ENCODE measurements at places on chromosomes 1 and 21.

DNA sequence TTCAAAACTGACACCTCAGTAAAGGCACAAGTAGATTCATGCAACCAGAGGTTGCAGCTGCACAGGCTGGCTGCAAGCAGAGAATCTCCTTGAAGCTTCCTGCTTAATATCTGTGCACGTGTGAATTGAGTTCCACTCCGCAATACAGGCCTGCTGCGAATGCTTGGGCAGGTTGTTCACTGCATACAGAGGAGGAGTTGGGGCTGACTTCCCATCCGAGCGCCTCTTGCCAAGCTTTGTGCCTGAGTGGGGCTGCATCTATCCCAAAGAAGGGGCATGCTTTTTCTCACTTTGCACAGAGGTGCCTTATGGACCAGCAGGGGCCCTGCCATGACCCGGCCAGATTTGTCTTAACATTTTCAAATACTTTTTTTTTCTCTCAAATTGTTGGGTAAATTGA is 17.9 kb upstream of the PADI1 start:
- no peak for DNase-seq

DNA sequence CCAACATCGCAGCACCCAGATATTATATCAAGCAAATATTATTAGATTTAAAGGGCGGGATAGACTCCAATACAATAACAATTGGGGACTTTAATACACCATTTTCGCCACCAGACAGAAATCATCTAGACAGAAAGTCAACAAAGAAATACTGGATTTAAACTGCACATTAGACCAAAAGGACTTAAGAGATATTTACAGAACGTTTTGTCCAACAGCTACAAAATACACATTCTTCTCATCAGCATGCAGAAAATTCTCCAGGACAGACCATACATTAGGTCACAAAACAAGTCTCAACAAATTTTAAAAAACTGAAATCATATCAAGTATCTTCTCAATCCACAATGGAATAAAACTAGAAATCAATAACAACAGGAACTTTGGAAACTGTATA is 121.2 kb downstream of the ACBD6 start:
- DNase-seq = no peak

DNA sequence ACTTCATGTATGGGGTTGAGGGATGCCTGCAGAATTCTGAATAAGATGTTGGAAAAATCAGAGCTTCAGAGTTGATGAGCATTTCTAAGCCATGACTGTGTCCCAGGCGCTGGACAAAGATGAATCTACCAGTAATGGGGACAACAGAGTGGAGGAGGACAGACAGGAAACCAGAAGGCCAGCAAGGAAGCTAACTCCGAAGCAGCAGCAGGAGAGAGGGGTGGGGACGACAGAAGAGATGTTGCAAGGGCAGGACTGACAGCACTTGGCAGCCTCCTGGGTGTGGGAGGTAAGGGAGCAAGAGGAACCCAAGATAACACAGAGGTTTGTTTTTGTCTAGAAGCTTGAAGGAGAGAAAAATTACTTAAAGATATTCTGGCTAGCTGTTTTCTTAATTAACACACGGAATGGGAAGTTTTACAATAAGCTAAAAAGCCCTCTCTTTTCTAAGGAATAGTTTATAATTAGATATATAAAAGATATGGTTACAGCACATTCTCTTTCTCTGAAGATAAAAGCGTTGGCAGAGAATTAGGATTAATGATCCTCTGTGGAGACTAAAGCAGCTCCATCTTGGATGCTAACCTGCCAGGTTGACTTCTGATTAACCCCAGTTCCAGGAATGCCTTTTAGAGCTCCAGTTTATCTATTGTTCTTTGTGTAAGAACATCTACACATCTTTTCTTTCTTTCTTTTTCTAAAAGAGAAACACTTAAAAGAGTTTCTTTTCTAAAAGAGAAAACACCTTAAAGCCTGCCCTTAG is 92.7 kb downstream of the TENT5C start:
- no peak for DNase-seq

DNA sequence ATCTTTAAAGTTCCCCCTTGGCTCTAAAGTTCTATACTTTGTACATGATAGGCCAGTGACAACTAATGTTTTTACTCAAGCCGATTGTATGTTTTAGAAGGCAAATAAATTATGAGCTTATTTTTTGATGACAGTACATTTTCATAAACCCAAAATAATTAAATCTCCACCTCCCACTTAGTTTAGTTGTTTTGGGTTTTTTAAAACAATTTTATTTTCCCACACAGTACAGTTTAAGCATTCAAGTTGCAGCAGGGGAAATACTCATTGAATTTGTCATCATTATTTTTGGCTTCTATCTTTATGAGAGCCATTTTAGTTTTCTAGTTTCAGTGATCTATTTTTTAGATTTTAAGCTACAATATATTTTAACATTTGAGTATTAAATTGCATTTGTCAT is 93.6 kb downstream of the OLFML2B start:
- no peak for DNase-seq

DNA sequence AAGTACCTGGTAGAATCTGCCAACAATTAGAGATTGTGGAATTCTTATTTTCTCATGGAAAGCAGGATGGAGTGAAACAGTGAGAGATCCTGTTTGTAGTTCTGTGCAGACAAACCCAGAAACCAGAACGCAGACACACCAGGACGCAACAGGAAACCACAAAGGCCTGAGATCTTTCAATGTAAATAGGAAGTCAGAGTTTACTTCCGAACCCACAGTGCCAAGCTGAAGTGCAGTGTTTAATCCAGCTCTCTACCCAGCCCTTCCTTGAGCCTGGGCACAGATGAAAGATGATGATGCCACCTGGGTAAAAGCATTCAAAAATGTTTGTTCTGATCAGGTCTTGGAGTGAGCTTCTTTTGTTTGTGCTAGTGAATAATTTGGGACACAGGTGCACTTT is 244.2 kb upstream of the HOOK1 start:
- no peak for DNase-seq

- no peak for DNase-seq
Measured at GRCh38 chr1:243910607-243911006, 60.6 kb upstream of the AKT3 start.

DNA sequence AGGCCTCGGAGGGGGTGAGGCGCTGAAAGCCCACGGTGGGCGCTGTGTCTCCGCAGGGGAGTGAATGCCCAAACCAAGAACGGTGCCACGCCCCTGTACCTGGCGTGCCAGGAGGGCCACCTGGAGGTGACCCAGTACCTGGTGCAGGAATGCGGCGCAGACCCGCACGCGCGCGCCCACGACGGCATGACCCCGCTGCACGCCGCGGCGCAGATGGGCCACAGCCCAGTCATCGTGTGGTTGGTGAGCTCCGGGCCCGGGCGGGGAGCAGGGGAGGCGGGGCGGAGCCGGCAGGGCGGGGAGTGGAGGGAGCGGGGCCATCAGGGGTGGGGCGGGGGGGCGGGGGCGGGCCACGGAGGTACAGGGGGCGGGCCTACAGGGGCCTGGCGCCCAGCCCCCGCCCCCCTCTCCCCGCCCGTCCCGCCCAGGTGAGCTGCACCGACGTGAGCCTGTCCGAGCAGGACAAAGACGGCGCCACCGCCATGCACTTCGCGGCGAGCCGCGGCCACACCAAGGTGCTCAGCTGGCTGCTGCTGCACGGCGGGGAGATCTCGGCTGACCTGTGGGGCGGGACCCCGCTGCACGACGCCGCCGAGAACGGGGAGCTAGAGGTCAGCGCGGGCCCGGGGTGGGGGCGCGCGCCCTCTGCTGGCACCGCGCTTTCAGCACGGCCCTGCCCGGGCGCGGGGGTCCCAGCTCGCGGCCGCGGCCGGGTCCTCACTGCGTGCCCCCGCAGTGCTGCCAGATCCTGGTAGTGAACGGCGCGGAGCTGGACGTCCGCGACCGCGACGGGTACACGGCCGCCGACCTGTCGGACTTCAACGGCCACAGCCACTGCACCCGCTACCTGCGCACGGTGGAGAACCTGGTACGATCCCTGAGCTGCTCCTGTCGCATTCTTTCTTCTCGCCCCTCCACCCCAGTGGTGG is 15.9 kb downstream of the ESPN start:
- DNase-seq = no peak

- no peak for DNase-seq
Measured at GRCh38 chr1:60921175-60921574, 161.2 kb upstream of the NFIA start.

DNA sequence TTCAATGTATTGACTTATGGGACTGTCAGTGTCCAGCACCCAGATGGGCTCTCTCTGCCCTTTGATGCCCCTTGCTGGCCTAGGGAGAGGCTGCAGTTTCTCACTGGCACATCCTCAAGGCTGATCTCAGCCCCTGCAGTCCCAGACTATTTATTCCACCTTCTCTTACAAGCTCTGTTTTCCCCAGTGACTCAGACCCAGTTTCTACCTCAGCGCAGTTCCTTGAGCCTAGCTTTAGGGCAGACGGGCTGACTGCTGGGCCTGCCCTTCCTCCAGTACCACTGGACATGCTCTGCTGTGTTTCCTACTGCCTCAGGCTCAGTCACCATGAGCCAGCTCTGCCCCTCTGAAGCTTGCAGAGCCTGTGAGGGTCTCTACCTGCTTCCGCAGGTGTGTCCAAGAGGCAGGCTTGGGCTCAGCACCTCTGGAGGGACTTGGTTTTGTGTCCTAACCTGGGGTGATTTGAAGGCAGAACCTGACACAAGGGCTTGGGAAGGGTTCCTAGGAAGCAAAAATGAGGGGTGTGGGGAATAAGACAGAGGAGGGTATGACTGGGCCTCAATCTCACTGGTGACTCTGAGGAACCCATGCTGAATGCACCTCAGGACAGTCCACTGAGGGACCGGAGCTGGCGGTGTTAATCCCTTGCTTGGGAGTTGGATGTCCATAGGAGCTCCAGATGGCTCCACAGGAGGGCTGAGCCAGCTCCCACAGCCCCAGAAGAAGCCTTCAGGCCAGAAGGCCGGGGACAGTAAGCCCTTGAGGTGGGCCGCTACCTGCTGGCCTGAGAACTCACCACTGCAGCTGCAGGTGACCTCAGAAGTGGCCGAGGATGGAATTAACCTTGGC is 689.9 kb downstream of the MATN1 start:
- DNase-seq = no peak

GRCh38 chr1:94675373-94675772 is 133.8 kb upstream of the F3 start:
- DNase-seq = no peak

DNA sequence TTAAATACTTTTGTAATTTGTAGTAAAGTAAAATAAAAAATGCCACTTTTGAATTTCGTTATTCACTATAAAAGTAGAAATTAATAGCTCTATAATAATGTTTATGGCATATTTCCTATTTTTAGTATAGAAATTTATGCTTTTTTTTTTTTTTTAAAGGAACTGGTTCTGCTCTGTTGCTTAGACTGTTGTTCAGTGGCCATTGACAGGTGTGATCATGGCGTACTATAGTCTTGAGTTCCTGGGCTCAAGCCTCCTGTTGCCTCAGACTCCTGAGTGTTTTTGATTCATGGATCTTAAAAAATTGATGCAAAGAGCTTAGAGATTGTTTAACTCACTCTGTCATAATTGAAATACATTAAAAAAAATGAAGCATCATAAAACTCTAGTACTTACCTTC is 53.6 kb downstream of the RPS6KC1 start:
- DNase-seq = no peak

- peak; percentile 78 for DNase-seq
Measured at GRCh38 chr1:179809506-179810366, 66.6 kb downstream of the FAM163A start.

DNA sequence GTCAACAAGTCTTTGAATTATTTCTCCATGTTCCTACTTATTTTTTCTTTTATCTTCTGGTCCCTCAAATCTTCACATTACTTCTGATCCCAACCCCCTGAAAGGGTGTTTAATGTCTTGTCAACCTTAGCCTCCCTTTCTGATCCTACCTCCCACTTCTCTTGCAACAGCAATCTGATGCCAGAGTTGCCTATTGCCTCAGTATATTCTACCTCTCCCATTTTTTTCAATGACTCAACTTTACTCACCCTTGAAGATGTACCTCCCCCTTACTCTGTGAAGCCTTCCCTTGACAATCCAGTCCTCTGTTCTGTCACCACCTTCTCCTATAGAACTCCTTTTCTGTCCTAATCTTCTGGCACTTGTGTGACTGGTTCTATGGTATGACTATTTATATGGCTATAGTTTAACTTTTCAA is 99.5 kb upstream of the CD55 start:
- DNase-seq = no peak
